ENCODE measurements at places on chromosomes 6 and 20. TPM values are rescaled to one million over a fixed set of nuclear protein-coding genes. Genes with fewer than 3 reads are reported as not detected.
A peak's percentile ranks its signal among the peaks of the same experiment; 100 is the strongest.

SPAG4 gene
- 0.35 TPM for total RNA-seq

DNA sequence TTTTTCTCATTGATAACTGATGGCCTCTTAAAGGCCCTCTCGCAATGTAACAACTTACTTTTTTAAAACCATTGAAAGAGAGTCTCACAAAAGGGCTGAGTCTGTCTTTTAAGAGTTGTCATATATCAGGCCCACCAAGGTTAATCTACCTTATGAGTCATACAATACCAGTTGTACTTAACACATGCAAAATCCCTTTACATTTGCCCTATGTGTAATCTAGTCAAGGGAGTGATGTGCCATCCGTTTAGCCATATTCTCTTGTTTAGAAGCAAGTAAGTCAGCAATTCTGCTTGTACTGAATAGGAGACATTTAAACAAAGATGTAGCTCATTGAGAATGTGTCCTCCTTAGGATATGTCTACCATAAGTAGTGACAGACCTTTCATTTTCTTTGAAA is 143.7 kb downstream of the TENT5A start:
- DNase-seq, result no peak

DNA sequence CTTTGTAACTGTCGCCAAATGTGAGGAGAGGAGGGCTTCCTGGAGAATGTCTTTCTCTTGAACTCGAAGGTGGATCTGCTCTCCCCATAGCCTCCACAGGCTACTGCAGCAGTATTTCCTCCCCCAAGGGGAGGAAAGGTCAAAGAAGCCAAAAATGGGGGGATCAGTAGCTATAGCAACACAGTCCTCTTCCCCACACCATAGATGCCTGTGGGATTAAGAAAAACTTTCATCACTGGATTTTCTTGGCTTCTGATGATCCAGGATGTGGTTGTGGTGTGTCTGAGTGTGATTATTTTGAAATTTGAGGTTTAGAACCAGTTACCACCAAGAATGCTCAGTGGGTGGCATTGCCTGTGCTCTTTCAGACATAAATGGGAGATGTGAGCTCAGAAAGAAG is 140.1 kb upstream of the SPACA1 start:
- DNase-seq, result peak; percentile 15

DNA sequence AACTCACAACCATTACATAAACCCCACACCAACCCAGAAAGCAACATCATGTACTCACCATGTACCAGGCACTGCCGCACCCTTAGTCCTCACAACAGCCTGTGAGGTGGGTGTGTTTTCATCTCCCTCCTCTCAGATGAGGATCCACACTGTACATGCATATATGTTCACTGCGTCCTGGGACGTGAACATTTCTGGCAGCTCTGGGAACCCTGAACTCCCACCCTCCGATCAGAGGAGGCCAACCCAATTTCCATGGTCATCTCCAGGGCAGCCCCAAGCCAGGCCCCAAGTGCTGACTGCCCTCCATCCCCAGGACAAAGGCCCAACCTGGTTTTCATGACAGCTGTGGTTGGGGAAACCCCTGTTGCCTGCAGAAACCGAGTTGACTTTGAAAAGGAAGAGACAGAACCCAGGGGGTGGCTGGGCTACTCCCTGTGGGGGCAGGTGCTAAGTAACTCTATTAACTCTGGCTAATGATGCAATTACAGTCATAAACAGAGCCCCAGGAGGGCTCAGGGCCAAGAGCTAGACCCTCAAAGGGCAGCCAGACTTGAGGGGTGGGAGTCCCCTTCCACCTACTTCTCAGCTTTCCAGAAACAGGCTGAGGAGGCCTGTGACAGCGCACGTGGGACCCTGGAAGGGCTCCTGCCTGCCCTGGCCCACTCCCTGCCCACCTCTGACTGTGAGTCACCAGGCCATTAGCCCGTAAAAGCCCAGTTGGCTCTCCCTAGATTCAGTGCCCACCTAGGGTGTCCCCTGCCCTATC is 2.6 kb downstream of the TFEB start:
- DNase-seq, result peak; percentile 35

DNA sequence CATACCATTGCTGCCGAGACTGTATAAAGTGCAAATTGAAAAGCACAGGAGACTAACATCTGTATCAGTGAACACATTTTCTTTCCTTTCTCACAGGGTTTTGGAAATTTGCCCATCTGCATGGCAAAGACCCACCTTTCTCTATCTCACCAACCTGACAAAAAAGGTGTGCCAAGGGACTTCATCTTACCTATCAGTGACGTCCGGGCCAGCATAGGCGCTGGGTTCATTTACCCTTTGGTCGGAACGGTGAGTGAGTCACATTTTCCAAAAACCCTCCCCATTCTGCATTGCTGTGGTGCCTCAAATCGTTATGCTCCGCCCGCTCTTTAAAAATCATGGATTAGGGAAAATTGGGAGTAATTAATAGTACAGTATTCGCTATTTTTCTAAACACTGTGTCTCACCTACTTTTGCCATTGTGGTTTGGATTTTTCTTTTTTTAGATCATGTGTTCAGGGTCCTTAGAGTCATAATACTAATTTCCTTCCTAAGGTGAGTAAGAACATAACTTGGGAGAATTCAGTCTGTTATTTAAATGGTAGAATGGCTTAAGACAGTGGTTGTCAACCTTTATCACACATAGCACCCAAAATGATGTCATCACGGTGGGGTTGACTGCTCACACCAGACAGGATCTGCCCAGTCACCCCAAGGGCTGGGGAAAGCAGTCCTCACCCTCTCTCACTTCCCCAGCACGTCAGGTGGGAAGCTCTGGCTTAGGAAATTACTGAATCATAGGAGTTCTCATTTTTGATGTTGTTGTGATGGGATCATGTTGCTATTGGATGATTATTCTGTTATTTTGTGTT is 171.6 kb downstream of the MTHFD1L start:
- no peak for DNase-seq

FRS3 gene
- 5.5 TPM for total RNA-seq

- no peak for DNase-seq
Observed at GRCh38 chr6:139449611-139450000, 75.2 kb upstream of the CITED2 start.

- DNase-seq, result no peak
Observed at GRCh38 chr6:7974938-7975763, 64.6 kb upstream of the TXNDC5 start.

TDP2 gene
- total RNA-seq, result 64.0 TPM

CENPW gene
- total RNA-seq, result 37.1 TPM

- DNase-seq, result no peak
Observed at GRCh38 chr20:17849901-17850683, 118.5 kb downstream of the SNX5 start.

DNA sequence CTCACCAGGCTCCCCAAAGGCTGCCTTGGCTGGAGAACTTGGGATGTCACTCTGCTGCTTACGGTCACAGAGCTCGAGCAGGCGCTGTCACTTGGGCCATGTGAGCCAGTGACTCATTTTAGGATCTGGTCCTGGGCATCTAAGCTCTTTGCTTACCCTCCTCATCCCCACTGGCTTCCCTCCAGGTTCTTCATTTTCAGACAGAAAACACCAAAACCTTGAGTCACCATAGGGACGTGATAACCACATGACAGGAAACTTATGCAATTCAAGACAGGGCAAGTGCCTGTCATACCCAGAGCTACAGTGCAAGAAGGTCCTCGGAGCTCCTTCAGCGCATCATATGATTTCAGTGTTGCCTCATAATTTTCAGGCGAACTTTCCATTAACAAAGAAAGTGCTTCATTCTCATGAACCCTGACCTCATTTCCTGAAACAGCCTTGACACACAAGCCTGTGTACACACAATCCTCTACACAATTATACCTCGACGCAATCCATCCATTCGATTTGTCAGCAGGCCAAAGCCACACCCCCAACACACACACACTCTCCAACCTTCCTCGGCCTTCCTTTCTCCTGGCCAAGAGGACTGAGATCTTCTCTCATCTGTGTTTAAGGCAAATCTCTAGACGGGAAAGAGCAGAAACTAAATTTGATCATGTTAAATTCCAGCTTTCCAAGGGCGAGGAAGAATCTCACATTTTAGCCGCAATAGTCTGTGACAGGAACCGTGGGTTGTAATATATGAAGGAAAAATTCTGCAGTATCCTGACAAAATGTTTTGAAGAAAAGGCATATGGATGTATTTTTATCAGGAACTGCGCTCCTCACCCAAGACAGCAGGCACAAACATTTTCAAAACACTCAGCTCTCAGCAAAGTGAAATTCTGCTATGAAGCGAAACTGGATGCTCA is 25.3 kb downstream of the TBC1D7 start:
- no peak for DNase-seq

GRCh38 chr6:90442366-90442765 is 144.5 kb downstream of the MAP3K7 start:
- no peak for DNase-seq

GRCh38 chr6:163955756-163956155 is 541.2 kb downstream of the QKI start:
- no peak for DNase-seq

DNA sequence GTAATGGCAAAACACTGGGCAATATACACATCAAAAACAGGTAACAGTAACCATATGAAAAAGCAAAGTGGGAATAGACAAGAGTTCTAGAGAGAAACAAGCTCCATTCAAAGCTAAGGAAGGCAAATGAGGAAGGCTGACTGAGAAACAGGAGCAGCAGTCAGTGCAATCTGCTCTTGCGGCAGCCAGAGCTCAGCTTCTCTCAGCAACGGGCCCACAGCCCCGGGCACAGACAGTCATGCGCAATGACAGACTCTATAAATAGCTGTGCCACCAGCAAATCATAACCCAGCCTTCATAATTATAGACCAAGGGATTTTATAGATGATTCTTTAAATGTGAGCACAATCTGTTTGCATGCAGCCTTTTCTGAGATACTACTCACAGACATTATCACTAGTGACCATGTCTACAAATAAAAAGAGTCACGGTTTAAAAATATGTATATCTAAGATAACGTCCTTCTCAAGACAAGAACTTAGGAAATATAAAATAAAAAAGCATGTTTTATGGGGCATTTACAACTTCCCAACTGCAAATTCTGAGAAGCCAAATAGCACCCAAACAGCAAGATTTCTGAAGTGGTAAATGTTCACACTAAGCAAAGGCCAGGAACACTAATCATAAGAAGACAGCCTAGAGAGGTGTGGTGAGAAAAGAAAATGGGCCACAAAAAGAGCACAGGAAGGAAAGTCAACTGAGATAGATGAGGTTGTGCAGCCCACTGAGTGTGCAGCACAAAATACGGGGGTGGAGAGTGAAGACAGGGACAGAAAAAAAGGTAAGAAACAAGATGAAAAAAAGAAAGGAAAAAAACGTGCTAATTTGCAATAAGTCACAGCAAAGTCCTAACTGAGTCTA is 39.9 kb upstream of the BEND6 start:
- DNase-seq, result no peak

- DNase-seq, result no peak
Observed at GRCh38 chr6:68559070-68559469, 76.0 kb upstream of the ADGRB3 start.

DACT2 gene
- total RNA-seq, result not detected

GRCh38 chr20:40957265-40957760 is 71.3 kb upstream of the TOP1 start:
- DNase-seq, result no peak

DNA sequence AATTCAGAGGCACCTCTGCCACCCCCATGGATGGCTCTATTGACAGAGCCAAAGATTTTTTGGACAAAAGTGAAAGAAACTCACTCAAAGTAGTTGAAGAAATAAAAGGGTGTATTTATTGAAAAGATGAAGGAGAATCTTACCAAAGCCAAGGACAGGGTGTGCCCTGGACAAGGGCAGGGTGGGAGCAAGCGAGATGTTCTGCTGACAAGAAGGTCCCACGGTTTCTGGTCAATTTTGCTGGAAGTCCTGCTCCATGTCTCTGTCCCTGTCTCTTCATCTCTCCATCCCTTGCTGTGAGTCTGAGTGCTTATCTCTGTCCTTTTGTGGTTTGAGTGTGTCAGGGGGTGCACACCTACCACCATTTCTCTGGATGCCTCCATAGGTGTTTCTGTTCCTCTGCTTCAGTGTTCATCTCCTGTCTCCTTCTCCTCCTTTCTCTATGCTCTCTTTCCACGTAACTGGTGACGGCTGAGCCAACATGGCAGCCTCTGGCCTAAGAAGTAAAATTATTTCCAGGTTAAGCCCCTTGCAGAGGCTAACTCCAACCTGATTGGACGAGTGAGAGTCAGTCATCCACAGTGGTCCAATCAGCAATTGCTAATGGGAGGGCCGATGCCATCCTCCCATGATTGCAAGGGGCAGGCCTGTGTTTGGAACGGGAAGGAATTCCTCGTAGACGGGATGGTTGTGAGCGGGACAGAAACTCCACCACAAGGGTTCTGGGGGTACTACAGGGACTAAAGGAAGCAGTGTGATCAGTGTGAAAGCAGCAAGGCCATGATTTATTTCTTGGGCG is 502.1 kb upstream of the CDH4 start:
- no peak for DNase-seq
